ENCODE measurements at places on chromosomes 4 and X. TPM values are rescaled to one million over a fixed set of nuclear protein-coding genes. Genes with fewer than 3 reads are reported as not detected.

DNA sequence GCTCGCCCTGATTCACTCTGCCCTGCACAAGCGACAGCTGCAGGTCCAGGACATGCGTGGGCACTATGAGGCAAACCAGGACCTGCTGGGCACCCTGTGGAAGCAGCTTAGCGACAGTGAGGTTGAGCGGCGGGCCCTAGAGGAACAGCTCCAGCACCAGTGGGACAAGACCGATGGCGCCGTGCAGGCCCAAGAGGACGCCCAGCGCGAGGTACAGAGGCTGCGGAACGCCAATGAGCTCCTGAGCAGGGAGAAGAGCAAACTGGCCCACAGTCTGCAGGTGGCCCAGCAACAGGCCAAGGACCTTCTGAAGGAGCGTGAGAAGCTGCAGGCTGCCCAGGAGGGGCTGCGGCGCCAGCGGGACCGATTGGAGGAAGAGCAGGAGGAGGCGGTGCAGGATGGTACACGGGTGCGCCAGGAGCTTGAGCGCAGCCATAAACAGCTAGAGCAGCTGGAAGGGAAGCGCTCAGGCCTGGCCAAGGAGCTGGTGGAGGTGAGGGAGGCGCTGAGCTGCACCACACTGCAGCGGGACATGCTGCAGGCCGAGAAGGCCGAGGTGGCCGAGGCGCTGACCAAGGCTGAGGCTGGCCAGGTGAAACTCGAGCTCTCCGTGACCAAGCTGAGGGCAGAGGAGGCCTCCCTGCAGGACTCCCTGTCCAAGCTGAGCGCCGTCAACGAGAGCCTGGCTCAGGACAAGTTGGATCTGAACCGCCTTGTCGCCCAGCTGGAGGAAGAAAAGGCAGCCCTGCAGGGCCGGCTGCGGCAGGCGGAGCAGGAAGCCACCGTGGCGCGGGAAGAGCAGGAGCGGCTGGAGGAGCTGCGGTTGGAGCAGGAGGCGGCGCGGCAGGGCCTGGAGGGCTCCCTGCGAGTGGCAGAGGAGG, 12.8 kb downstream of the SMIM10L2A start:
- DNase-seq: no peak

GRCh38 chr4:153154007-153154975, 50.0 kb upstream of the TRIM2 start:
- DNase-seq: no peak

The KLHL4 gene
- 9.4 TPM for polyA plus RNA-seq

DNA sequence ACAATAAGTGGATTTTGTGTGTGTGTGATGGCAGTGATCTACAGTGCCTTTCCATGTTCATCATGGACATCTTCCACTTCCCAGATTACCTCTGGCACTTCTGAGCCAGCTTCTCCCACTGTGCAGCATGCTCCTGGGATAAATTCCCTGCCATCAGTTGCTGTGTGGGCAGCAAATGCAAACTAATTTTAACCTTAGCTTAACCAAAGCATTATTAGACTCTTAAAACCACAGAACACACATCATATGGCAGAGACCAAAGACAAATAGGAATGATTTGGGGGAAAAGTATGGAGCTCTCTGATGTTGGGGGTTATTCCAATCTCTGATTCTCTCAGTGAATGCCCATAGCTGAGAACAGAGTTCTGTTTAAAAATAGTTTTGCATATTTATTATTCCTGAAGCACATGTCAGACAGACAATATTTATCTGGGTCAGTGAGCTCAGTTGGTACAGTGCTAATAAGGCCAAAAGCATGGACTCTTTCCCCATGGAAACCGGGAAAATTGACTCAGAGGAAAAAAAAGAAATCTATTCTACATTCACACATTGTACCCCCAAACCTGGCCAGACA, 567.4 kb downstream of the IQCM start:
- DNase-seq: no peak

The DDX53 gene
- not detected for polyA plus RNA-seq

GRCh38 chrX:80022363-80023031, 7.9 kb downstream of the TBX22 start:
- no peak for DNase-seq

DNA sequence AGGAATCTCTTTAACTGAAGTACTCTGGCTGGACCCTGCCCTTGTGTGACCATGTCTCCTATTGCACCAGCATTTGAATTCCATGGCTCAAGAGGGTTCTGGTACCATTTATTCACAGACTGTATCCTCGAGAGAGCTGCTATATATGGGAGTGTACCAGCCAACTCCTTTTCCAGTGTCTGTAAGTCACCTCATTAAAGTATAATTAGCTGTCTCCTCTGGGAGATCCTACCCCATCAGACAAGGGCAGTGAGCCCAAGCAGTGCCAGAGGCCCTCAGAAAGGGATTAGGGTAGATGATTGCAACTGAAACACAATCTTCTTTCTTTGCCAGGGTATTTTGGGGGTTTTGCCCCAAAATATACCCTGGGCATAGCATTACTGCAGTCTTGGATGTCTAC, 31.6 kb downstream of the GNL3L start:
- DNase-seq: no peak

DNA sequence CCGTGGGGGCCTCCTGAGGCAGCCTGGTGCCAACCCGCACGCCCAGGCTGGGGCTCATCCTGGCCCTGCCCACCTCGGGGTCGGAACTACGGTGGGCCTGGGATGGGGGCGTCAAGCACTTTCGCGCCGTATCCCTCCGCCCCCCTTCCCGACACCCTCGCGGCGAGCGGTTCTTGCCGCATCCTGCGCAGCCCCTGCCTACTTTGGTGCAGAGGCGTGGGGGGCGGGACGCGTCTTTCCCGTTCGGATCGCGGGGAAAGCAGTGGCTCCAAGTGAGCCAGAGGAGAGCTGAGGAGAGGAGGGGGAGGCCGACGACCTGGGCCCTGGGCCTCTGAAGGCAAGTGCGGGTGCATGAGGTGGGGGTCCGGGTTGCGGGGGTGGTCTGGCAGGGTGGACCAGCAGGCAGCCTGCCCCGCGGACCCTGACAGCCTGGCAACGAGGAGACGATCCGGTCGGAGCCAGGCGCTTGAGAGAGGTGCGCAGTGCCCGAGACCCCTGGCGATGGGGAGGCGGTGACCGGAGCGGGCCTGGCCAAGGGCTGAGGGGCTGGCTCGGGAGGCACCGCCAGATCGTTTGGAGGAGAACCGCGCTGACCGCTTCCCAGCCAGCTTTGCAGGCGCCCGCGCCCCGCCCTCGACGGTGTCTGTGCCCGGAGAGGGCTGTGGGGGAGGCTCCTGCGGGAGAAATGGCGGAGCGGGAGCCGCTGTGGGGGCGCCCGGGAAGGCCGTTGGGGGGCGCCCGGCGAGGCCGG, at the start of gene GPRASP2:
TSS of gene GPRASP2 (plus strand) at position 233 of the 751 bp plus-strand sequence. CDS start 2,422 bp downstream, outside the sequence.
- peak; percentile 74 for DNase-seq

The HPSE gene
- polyA plus RNA-seq: 0.86 TPM

GRCh38 chr4:10162341-10163000, 45.9 kb upstream of the WDR1 start:
- DNase-seq: no peak

- no peak for DNase-seq
Measured at GRCh38 chr4:101104312-101105052, 242.8 kb downstream of the PPP3CA start.

- DNase-seq: no peak
Measured at GRCh38 chrX:139299309-139299708, 231.2 kb upstream of the F9 start.

DNA sequence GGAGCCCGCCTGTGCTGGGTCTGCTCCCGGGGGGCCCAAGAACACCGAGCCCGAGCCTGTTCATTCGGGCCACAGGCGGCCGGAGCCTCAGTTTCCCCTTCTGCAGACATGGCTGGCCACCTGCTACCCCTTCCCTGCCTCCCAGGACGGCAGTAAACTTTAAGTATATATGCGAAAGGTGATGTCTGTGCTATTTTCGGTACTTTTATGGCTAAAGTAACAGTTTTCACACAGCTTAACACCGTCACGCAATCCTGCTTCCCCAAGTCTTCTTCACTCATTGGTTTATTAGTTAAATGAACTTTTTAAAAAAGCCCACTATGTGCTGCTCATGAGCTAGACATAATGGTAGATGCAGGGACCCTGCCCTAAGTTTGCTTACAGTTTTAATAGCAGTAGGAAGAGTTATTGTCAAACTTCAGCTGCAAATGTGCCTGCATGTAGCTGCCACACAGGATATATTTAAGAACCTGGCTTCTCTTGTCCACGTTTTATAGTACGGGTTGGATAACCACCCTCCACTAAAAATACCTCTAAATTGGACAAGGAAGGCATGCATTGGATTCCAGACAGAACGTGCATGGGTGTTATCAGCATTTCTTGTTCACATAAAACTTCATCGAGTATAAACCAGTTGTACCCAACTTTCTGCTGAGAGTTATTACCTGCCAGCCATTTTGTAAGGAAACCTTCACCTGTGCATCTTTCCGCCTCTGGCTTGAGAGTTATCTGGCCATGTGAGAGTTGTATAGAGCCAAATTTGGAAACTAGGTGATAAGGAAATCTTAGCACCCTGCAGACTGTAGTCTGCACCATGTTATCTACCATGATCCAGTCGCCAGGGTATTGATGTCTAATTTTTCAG, 741 bp downstream of the ANAPC4 start:
- peak; percentile 6 for DNase-seq

DNA sequence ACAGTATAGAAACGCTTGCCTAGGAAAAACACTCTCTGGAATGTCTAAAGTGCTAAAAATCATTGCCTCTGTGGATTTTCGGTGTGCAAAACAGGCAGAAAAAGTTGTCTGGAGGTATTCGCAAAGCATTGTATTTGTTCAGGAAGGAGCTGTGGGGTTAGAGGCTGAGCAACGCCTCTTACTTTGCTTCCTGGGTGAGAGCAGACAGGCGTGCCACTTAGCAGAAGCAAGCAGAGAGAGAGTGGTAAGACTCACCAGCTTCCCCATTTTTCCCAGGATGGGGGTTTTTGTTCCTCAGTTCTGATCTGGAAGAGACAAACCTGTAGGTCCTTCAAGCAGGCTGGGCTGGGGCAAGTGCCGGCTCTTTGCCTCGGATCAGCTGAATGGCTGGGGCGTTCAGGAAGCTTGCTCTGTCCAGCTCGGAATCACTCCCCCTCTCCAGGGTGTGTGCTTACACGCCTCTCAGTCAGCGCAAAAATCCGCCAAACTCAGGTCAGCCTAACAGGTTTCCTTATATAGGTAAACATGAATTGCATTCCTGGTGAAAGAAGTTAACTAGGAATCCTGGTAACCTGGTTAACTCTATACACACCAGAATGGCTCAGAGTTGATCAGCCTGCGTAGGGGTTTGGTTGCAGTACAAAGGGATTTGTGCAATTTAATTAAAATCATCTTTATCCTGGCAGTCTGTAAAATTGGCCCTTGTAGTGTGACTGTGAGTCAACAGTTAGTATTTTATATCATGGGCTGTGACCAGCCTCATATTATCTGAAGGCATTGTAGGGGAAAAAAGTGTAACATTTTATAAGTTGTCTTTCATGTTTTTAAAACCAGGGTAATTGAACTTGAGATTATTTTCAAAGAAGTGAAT, 213.1 kb upstream of the MID1 start:
- peak; percentile 33 for DNase-seq

- DNase-seq: no peak
Measured at GRCh38 chr4:1937550-1937949, 66.4 kb downstream of the NSD2 start.

- DNase-seq: no peak
Measured at GRCh38 chr4:75542824-75543223, 13.0 kb upstream of the ODAPH start.

The PDE5A gene
- polyA plus RNA-seq: 14.6 TPM

The IL2 gene
- not detected for polyA plus RNA-seq

The CHRDL1 gene
- polyA plus RNA-seq: 5.1 TPM

- no peak for DNase-seq
Measured at GRCh38 chr4:169210504-169211118, 60.1 kb downstream of the SH3RF1 start.

The GC gene
- polyA plus RNA-seq: not detected

The FAM53A gene
- polyA plus RNA-seq: 2.4 TPM

- DNase-seq: no peak
Measured at GRCh38 chr4:161254375-161254774, 909.4 kb downstream of the FSTL5 start.

DNA sequence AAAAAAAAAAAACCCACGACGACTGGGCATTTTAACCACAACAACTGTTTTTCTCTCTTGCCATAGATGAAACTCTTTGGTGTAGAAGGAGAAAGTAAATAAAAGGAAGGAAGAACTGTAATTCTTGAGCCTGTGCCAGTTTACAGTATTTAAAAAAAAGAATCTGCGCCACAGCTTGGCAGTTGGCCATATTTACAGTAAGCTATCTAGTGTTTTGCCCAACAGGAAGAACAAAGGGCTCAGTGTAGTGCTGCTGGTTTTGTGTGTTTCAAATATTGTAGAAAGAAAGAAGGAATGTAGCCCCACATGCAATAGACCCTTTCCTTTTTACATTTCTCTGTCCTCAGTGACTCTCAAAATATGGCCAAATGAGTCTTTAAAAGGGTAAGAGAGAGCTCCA, 66.1 kb downstream of the NR3C2 start:
- DNase-seq: peak; percentile 45

DNA sequence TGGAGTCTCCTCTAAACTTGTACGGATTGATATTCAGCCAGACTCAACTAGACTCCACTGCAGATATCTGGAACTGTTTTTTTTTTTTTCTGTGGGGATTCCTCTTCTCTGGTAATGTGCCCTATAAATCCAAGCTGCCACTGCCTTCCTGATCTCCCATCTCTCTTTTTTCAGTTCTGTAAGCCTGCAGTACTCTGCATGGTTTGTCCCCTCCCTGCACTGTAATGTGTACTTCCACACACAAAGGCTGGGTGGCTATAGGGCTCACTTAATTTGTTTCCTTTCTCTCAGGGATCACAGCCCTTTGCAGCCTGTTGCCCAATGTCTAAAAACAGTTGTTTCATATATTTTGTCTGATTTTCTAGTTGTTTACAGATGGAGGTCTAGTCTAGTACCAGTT, 84.7 kb upstream of the RPA4 start:
- DNase-seq: no peak

- DNase-seq: no peak
Measured at GRCh38 chr4:71132486-71132885, 139.0 kb downstream of the DCK start.

DNA sequence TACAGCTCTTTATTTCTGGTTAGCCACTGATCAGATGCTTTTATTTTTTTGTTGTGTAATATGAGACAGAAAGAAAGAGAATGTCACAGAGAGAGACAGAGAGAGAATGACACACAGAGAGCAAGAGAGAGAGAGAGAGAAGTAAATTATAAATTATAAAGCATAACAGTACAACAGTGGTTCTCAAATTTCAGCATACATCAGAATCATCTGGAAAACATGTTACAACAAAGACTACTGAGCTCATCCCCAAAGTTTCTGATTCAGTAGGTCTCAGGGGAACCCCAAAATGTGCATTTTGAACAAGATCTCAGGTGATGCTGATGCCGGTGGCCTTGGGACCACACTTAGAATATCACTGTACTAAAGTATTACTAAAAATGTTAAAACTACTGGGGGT, 245.8 kb upstream of the DIAPH2 start:
- DNase-seq: no peak

DNA sequence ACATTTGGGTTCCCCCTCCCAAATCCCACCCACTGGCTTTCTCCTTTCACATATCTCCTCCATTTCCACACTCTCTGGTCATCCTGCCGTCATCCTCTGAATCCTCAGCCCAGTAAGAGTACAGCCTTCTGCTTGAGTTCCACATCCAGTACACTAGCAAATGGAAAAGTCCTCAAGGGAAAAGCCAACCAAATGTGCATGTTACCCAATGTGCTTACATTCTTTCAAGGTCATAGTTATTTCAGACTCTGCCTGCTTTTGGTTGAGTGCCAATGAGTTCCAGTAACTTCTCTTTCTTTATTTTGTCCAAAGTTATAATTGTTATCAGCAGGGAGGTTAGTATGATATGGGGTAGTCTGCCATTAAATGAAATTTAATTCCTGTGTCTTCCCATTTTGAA, 78.1 kb downstream of the SRPX start:
- DNase-seq: no peak

- no peak for DNase-seq
Measured at GRCh38 chrX:20171887-20172286, 30.2 kb upstream of the EIF1AX start.
